ENCODE measurements at places on chromosomes 11 and 22. TPM values are rescaled to one million over a fixed set of nuclear protein-coding genes. Genes with fewer than 3 reads are reported as not detected.

MS4A7 gene
- total RNA-seq, result 5.5 TPM

NUCB2 gene
- total RNA-seq, result 28.1 TPM

OR51B4 gene
- total RNA-seq, result not detected

MIAT gene
- 7.6 TPM for total RNA-seq

C11orf97 gene
- not detected for total RNA-seq

KDM4D gene
- 2.8 TPM for total RNA-seq

TM7SF2 gene
- 96.6 TPM for total RNA-seq

NXPE2 gene
- total RNA-seq, result not detected

TSGA10IP gene
- total RNA-seq, result not detected

CASP5 gene
- not detected for total RNA-seq

CARNS1 gene
- 0.94 TPM for total RNA-seq

CCDC116 gene
- total RNA-seq, result not detected

RIMBP3C gene
- total RNA-seq, result 0.19 TPM

IFITM1 gene
- total RNA-seq, result 78.9 TPM

MN1 gene
- 6.5 TPM for total RNA-seq

HOATZ gene
- not detected for total RNA-seq

SUSD2 gene
- total RNA-seq, result 5.1 TPM

PRAME gene
- total RNA-seq, result not detected

CHCHD10 gene
- total RNA-seq, result 32.6 TPM

KIF18A gene
- 6.6 TPM for total RNA-seq
